Stimulated activated CD4-positive, alpha-beta T cell treated with anti-CD3 and anti-CD28 coated beads, Interleukin-1b, Interleukin-23, amount 100 ng/mL, for 1 hour (primary cell): ENCODE measurements at places on chromosomes 5 and 9.
A peak's percentile ranks its signal among the peaks of the same experiment; 100 is the strongest.

DNA sequence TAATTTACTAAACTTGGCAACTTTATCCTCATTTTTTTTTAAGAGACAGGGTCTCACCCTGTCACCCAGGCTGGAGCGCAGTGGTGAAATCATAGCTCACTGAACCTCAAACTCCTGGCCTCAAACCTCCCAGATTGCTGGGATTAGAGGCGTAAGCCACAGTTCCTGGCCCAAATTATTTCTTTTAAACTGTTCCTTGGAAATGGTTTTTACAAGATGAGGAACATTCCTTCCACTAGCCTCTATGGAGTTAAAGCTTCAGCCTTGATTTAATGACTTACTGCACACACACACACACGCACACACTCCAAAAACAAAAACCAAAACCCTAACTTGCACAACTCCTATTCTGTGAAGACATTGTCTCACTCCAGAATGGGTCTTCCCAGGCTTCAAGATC is 77.2 kb upstream of the TARS1 start:
- no peak for DNase-seq

- no peak for DNase-seq
Measured at GRCh38 chr9:114346146-114346545, 16.5 kb downstream of the ORM2 start.

DNA sequence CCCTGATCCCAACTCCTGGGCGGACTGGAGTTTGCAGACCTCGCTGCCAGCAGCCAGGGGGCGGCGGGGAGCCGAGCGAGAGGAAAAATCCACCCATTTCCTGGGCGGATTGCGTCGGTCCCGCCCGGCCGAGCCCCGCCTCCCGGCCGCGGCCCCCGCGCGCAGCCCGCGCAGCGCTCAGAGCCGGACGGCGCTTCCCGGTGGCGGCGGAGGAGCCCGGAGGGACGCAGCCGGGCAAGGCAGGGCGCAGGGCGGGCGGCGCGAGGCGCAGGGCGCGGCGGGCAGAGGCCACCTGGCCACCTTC is at the start of gene OLFM1:
Gene OLFM1 (plus strand): TSS at position 180 of the 304 bp plus-strand sequence. CDS start 322 bp downstream, outside the sequence.
- DNase-seq: no peak

DNA sequence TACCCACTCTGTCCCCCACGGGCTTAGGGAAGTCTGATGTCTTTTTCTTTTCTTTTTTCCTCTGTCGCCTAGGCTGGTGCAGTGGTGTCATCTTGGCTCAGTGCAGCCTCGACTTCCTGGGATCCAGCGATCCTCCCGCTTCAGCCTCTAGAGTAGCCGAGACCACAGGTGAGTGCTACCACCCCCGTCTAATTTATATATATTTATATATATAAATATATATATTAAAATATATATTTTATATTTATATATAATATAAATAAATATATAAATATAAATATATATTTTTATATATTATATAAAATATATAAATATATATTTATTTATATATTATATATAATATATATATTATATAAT is 3.3 kb upstream of the ANXA2R start:
- no peak for DNase-seq

- DNase-seq: no peak
Measured at GRCh38 chr9:126886034-126886822, 25.8 kb downstream of the ZBTB34 start.

DNA sequence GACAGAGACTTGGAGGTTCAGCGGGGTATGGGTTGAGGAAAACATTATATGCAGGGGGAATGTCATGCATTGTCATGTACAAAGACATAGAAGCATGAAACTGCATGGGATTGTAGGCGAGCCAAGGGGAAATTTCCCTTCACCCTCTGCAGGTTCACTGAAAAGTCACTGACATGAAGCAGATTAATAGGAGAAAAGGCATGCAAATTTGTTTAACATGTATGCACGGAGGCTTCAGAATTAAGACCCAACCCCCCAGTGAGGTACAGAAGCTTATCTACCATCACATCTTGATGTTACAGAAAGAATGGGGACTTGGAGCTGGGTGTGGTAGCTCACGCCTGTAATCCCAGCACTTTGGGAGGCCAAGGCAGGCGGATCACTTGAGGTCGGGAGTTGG is 18.5 kb downstream of the NIM1K start:
- DNase-seq: no peak

DNA sequence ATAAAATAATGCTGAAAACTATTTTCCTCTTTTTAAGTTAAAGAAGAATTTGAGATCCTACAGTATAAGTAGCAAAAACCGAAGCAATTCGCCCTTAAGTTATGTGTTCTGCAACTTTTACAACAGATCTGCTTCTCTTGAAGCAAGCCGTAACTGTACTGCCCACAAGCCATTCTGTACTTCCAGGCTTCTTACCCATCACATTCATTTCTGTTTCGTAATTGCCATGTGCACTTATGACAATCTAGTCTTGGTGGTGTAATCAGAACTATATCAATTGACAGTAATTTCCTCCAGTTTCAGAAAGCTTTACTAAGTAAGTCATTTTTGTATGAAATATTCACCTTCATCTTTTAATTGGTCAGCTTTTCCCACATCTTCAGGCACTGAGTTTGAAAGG is 13.8 kb downstream of the SGTB start:
- DNase-seq: no peak

GRCh38 chr9:91908746-91909145 is 41.3 kb downstream of the ROR2 start:
- no peak for DNase-seq

DNA sequence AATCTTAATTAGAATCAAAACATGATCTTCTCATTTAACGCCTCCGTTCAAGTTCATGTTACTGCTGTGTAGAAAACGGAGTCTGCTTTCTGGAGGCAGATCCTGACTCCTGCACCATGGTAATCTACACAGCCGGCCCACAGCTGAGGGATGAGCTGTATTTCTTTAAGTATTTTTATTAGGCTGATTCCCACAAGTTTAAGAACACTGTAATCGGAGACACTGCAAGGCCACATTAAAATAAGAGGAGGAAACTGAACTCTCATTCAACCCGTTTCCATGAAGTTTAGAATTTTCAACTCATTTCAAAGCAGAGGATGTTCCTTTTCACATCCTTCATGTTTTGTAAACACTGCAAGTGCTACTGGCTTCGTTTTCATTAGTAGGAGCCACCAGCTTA is 372.2 kb downstream of the NFIB start:
- DNase-seq: no peak

GRCh38 chr9:119873877-119874276 is 504.6 kb upstream of the BRINP1 start:
- no peak for DNase-seq

GRCh38 chr5:73306741-73307275 is 133.8 kb downstream of the TMEM174 start:
- no peak for DNase-seq

- no peak for DNase-seq
Measured at GRCh38 chr9:13002740-13003139, 227.9 kb downstream of the LURAP1L start.

GRCh38 chr5:639584-640213 is 27.6 kb downstream of the CEP72 start:
- DNase-seq: no peak

DNA sequence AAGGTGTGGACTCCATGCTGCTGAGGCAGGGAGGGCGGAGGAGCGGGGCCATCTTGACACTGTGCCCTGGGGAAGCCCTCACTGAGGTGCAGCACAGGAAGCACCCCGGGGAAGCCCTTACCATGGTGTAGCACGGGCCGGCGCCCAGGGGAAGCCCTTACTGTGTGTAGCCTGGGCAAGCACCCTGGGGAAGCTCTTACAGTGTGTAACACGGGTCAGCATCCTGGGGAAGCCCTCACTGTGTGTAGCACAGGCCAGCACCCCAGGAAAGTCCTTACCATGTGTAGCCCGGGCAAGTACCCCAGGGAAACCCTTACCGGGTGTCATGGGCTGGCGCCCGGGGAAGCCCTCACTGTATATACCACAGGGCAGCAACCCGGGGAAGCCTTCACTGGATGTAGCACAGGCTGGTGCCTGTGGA is 62.6 kb upstream of the ZNF354B start:
- DNase-seq: no peak

DNA sequence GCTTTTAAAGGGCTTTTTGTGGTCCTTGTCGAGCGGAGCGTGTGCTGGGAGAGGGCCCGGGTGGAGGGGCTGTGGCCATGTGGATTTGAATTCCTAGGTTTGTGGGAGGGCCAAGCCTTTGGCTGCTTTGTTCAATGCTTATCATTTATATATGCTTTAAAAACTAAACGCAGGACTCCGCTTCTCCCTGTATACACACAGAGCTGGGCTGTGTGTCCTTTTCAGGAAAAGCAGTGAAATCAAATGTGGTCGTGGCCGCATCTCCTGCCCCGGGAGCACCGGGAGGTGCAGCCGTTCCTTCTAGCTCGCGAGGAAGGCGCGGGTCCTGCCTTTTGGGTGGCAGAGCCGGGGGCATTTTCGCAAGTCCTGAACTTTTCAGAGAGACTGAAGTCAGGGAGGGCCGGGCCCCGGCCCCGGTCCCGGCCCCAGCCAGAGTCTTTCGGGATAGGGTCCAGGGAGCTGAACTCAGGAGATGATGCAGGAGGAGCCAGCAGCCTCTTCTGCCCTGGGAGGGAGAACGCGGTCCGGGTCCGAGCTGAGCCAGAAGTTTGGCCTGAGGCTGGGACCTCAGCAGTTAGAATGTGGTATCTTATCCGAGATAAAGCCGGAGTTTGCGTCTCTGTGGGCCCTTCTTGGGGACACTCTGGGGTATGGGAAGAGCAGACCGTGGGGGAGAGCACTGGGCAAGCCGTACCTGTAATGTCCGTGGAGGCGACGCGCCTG is 158.8 kb downstream of the C9orf152 start:
- no peak for DNase-seq

GRCh38 chr9:136724772-136725171 is 12.4 kb downstream of the DIPK1B start:
- DNase-seq: no peak

DNA sequence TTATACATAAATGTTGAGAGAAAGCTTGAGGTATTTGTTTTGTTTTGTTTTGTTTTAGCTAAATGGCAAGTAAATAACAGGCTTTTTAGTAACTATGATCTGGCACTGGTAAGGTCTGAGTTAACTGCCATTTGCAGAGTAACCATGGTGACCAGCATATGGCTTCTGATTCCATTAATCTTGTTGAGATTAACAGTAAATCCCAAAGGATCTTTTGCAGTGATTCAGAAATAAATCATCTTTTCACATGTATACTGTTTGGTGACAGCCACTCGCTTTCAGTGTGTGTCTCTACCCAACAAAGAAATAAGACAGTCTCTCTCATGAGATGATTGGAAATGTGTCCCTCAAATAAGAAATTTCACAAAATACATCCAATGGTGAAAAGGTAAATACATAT is 235.6 kb downstream of the RAB3C start:
- no peak for DNase-seq

- no peak for DNase-seq
Measured at GRCh38 chr5:33195431-33196165, 245.2 kb upstream of the TARS1 start.

DNA sequence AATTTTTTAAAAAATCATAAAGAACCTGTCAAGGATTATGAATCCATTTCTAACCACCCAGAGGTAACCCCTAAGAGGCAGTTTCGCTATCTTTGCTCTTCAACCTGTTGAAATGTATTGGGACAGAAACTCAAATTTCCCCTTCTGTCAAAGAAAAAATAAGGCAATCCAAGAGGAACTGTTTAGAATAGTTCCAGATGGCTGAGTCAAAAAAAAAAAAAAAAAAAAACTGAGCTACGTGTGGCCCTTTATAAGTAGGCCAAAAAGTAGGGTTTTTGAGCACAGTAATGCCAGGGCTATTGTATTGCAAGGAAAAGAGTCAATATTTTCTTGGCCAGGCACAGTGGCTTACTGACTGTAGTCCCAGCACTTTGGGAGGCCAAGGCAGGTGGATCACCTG is 94.9 kb downstream of the RAD23B start:
- DNase-seq: no peak

GRCh38 chr9:109168170-109168569 is 1.1 kb upstream of the FRRS1L start:
- no peak for DNase-seq

DNA sequence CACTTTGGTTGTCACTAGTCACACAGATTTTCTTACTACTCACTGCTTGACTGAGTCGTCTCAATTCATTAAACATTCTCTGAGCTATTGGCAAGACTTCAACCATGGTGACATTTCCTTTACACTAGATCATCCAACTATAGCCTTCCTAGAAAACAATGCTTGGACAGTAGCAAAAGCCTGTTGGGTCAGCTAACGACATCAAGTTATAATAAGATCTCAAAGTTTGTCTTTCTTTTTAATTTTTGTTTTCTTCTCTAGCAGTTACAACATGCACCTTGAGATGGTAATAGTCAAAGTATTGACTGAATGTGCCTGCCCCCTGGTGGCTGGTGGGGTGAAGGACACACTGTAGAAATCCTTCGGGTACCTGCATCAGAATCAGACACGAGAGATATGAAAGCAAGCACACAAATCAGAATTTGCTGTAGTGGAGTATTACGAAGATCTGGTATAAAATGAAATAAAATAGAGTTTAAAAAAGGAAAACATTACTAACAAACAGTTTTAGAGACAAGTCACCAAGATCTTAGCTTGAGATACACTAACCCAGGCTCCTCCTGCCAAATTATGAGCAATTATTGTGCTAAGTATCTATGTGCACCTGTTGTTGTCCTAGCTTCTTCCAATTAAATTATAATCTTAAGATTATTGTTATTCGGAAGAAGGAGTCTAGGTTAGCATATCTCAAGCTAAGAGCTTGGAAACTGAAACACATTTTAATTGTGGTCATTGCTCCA is 81.2 kb downstream of the ARL15 start:
- DNase-seq: peak; percentile 52

DNA sequence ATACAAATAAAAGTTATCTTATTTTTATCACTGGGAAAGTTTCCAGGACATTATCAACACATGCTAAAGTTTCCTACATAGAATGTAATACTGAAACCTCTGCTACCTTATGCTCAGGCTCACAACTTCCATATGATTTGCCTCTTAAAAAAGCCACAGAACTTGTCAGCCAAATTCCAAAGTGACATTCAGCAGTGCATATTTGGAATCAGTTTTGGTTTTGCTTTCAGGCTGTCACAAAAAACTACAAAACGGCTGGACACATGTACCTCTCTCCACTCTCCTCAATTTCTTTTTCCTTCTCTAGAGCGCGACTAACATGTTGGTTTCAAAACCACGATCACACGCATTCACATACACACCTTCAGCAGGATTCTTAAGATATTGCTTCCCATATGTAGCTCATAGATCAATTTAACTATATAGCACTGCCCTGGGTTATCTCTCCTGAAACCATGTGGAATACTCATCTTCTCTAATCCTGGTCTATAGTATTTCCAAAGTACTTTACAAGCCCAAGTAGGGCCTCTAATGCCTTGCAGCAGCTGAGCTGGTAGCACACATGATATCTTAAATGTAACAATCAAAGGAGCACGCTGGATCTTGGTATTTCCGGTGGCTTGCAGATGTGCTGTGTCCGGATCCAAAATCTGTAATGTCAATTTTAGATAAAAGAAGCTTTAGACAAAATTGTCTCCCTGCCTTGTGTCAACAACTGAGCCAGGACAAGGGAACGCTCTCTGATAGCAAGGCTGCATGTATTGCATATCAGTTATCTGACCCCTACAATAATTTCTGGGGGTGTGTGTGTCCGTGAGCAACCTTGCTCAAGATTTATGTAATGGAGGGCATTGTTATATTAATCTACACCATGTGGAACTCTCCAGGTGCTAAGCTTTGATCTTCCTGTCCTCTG is 203.2 kb downstream of the DMRT2 start:
- DNase-seq: no peak
